Nasal cavity respiratory epithelium epithelial cell of viscerocranial mucosa (primary cell): ENCODE measurements at places on chromosomes 5 and 9. TPM values are rescaled to one million over a fixed set of nuclear protein-coding genes. Genes with fewer than 3 reads are reported as not detected.

The FAM163B gene
- not detected in 2 replicates for total RNA-seq

The ACO1 gene
- 13.3 and 41.6 TPM in 2 replicates for total RNA-seq

The GARIN3 gene
- total RNA-seq, result not detected in 2 replicates

The LRRC70 gene
- total RNA-seq, result 0.68 and 1.9 TPM in 2 replicates

The BARX1 gene
- total RNA-seq, result not detected in 2 replicates

The SHROOM1 gene
- total RNA-seq, result 0.68 and 3.1 TPM in 2 replicates

The GFI1B gene
- not detected in 2 replicates for total RNA-seq
